Right hindlimb (tissue), 1 donor: ENCODE measurements at places on chromosomes 5 and 9.

DNA sequence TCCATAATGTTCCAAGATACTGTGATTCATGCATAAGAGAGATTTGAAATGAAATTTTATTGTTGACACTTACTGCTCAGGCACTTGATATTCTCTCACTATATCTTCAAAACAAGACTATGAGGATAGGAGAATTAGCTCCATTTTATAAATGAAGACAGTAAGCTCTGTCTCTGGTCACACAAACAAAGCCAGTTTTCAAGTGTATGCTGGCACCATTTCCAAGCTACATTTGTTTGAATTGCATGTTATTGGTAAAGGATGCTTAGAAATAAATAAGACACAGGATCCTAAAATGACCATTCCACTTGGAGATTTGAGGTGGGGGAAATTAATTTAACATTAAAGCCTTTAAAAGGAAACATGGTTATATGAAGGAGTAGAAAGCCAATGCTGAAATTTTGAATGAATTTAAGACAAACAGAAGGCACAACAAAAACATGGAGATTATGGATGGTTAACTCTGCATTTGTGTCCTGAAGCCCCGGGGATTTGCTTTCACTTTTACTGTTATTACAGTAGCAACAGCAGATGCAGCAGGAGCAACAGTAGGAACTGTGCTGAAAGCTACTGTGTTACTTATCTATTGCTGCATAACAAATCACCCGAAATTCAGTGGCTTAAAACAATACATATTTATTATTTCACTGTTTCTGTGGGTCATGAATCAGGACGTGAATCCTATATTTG is 79.7 kb upstream of the ASTN2 start:
- DNase-seq: no peak

DNA sequence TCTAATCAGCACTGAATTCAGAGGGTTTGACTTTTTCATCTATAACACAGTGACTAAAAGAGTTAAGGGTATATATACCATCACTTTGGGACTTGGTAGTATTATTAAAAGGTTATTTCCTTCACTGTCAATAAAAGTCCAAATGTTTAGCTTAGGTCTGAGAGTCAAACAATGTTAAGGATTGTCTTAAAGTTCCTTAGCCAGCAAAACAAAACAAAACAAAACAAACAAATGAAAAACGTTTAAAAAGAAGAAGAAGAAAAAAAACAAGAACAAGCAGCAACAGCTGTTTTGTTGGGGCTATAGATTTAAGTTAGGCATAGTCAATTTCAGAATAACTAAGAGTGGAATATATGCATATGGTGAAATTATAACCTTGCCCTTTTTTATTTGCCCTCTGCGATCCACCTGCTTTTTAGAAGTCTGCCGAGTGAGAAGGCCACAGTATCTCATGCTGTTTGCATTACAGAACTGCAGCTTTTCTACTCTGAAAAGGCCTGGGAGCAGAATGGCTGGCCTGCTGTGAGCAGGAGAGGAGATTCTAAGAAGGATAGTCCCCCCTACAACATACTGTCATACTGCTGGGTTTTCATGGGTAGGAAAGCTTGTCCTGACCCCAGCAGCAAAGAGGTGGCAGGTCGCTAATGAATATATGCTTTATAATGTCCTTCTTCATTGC is 141.7 kb downstream of the NTRK2 start:
- DNase-seq: no peak

DNA sequence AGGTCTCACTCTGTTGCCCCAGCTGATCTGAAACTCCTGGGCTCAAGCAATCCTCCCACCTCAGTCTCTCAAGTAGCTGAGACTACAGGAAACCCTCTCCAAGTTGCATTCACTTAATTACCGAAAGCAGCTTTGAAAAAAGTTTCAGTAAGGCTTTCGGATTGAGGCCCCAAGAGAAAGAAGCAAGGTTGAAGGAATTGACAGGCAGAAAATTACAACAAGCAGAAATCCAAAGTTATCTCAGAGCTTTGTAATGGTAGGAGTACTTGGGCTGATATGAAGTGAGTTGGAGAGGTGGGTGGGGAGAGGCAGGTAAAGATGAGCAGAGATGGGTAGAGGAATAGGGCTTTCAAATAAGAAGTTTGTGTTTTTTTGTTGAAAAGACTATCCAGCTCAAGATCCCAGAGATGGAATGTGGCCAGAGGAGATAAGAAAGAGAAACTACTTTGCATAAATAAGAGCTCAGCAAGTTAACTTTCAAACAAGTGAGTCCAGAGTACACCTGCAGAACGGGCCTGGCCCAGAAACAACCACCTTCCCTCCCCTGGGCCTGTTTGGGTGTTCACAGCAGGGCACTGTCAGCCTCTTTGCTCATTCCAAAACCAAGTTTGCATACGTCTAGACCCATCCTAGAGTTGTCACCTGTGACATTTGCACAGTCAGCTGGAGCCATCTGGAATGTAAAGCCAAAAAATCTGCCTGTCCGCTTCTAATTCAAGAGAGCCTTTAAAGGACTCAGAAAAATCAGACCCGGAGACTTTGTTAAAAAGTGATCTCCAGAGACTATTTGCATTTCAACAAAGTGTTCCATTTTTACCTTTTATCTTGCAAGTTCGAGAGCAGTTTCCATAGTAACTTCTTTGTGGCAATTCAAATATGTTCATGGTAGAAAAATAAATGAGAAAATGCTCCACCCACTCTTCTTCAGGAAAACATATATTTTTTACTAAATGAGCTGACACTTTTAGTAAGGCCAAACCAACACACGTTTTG is 2.2 kb upstream of the CLINT1 start:
- DNase-seq: no peak

- DNase-seq: no peak
Observed at GRCh38 chr5:122863240-122863639, 17.8 kb downstream of the SNX24 start.

- peak; percentile 85 for DNase-seq
Observed at GRCh38 chr9:84261070-84261746, 79.3 kb downstream of the SLC28A3 start.
